Dermis microvascular lymphatic vessel endothelial cell (primary cell): ENCODE measurements at places on chromosomes 11 and 22. TPM values are rescaled to one million over a fixed set of nuclear protein-coding genes. Genes with fewer than 3 reads are reported as not detected.

Gene UBE4A
- total RNA-seq = 20.2 and 26.0 TPM in 2 replicates

Gene SYT8
- under 0.01 and 0.13 TPM in 2 replicates for total RNA-seq

Gene CRYBB2
- not detected in 2 replicates for total RNA-seq

Gene CCT8L2
- total RNA-seq = not detected in 2 replicates

Gene GTSE1
- total RNA-seq = 3.4 and 6.3 TPM in 2 replicates

Gene HBG2
- total RNA-seq = not detected in 2 replicates

Gene DCUN1D5
- 30.6 and 46.6 TPM in 2 replicates for total RNA-seq

Gene OR5P2
- not detected in 2 replicates for total RNA-seq

Gene ELMOD1
- total RNA-seq = 0.25 and 1.2 TPM in 2 replicates

Gene DCHS1
- 21.4 and 54.1 TPM in 2 replicates for total RNA-seq

Gene C11orf65
- not detected in 2 replicates for total RNA-seq

Gene ANO1
- not detected in 2 replicates for total RNA-seq

Gene CFL1
- 976 and 1,057 TPM in 2 replicates for total RNA-seq

Gene OR52H1
- total RNA-seq = 0.13 TPM in 2 replicates

Gene KDM4E
- total RNA-seq = not detected in 2 replicates

Gene CABP7
- total RNA-seq = not detected in 2 replicates

Gene TMEM218
- 15.3 and 17.1 TPM in 2 replicates for total RNA-seq

Gene NAP1L4
- 103 and 105 TPM in 2 replicates for total RNA-seq

Gene IGLL5
- total RNA-seq = not detected in 2 replicates

Gene KCNQ1OT1
- total RNA-seq = 0.51 and 0.76 TPM in 2 replicates

Gene TTLL1
- total RNA-seq = 8.2 and 10.9 TPM in 2 replicates

Gene SMIM38
- total RNA-seq = not detected in 2 replicates

Gene APOA5
- not detected in 2 replicates for total RNA-seq

Gene IL17REL
- total RNA-seq = under 0.01 TPM in 1 of 2 replicates, not detected in the other

Gene TMEM191C
- 0.13 and 0.39 TPM in 2 replicates for total RNA-seq

Gene OR9G4
- total RNA-seq = not detected in 2 replicates

Gene RTCB
- 127 and 129 TPM in 2 replicates for total RNA-seq

Gene APOL3
- 118 and 218 TPM in 2 replicates for total RNA-seq

Gene CRYBB3
- not detected in 2 replicates for total RNA-seq

Gene OR6A2
- under 0.01 and 0.25 TPM in 2 replicates for total RNA-seq

Gene SVIP
- 8.2 and 10.8 TPM in 2 replicates for total RNA-seq

Gene TRABD
- total RNA-seq = 16.2 and 20.0 TPM in 2 replicates

Gene CAPN5
- 3.1 and 3.5 TPM in 2 replicates for total RNA-seq

Gene OR51Q1
- total RNA-seq = not detected in 2 replicates

Gene TOMM22
- total RNA-seq = 54.5 and 71.8 TPM in 2 replicates

Gene MLC1
- not detected in 2 replicates for total RNA-seq

Gene PDE2A
- 168 and 433 TPM in 2 replicates for total RNA-seq

Gene SCUBE2
- 0.77 and 1.5 TPM in 2 replicates for total RNA-seq

Gene SMC1B
- under 0.01 TPM in 2 replicates for total RNA-seq

Gene GCAT
- total RNA-seq = 16.9 and 24.6 TPM in 2 replicates

Gene PDGFB
- total RNA-seq = 22.6 and 47.0 TPM in 2 replicates

Gene HSPB2
- total RNA-seq = not detected in 2 replicates

Gene POU2F3
- total RNA-seq = under 0.01 and 0.13 TPM in 2 replicates

Gene PRG3
- not detected in 2 replicates for total RNA-seq

Gene SYCE3
- not detected in 2 replicates for total RNA-seq

Gene GAB2
- total RNA-seq = 11.4 and 20.7 TPM in 2 replicates

Gene SLC25A18
- total RNA-seq = not detected in 2 replicates

Gene VWA5A
- 3.6 and 4.6 TPM in 2 replicates for total RNA-seq

Gene SAMM50
- total RNA-seq = 43.9 and 44.3 TPM in 2 replicates
